ENCODE measurements at places on chromosomes 1 and 21.

- no peak for DNase-seq
These were observed 6.9 kb downstream of the IL10RB start for GRCh38 chr21:33273044-33273443.

DNA sequence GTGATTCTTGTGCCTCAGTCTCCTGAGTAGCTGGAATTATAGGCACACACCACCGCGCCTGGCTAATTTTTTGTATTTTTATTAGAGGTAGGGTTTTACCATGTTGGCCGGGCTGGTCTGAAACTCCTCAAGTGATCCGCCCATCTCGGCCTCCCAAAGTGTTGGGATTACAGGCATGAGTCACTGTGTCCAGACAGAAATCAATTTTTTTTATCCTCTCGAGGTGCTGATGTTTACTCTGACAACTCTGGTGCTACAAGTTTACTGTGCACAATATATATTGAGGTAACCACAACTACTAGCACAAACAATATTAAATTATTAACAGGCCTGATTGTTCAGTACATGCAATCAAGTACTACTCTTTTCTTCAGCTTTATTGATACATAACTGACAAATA is 39.7 kb downstream of the F13B start:
- no peak for DNase-seq

GRCh38 chr1:116570358-116571214 is at the start of gene CD58:
Gene CD58, minus strand, starts transcription at chr1:116571026. Its CDS starts 54 bp downstream, at chr1:116570972.
- peak; percentile 56 for DNase-seq

- no peak for DNase-seq
These were observed 38.5 kb downstream of the EIF2D start for GRCh38 chr1:206573762-206574161.

- DNase-seq, result no peak
These were observed 8.2 kb downstream of the SIM2 start for GRCh38 chr21:36706951-36707762.

- DNase-seq, result no peak
These were observed 6.6 kb downstream of the LDLRAD2 start for GRCh38 chr1:21818656-21819055.

GRCh38 chr1:168333562-168334276 is 53.0 kb downstream of the TBX19 start:
- no peak for DNase-seq

GRCh38 chr21:38669186-38669585 is 136.5 kb upstream of the ETS2 start:
- no peak for DNase-seq

- no peak for DNase-seq
These were observed 35.8 kb downstream of the GREM2 start for GRCh38 chr1:240575981-240576662.

DNA sequence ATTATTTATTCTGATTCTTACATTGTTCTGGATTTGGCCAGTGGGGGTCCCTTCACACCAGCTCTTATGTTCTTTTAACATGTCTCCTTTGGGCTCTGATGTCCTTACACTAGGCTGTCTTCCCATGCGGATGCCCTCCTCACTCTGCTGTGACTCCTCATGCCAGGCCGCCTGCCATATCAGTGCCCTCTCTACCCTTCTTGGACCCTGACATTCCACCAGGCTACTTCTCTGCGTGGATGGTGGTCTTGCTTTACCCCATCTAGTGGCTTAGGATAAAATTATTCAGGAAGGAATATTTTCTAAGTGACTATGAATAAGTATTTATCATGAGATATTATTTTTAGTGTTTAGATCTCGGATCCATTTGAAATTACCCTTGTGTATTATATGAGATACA is 21.2 kb downstream of the ATF6 start:
- DNase-seq, result no peak

- no peak for DNase-seq
These were observed 8.5 kb downstream of the PRCC start for GRCh38 chr1:156775799-156776198.

DNA sequence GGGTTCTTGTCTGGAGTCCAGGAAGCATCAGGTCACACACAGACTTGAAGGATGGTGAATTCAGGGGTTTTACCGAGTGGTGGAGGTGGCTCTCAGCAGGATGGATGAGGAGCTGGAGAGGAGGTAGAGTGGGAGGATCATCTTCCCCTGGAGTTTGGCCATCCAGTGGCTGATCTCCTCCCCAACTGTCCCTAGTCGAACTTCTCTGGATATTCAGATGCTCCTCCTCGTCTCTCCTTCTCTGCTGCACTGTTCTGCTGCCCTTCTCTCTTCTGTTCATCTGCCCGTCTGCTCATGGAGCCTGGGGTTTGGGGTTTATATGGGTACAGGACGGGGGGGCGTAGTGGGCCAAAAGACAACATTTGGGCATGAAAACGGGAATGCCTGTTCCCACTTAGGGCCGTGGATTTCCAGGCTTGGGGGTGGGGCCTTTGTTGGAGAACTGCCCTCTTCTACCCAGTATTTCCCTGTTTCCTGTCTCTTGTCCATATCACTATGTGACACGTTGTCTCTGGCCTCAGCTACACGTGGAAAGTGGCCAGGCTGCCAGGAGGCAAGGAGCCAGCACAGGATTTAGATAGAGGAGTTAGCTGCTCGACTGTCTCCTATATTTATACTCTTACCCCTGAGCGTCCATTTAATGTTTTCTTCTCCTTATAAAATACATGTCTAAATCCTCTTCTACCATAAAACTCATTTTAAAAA is 76.7 kb downstream of the SIPA1L2 start:
- DNase-seq, result no peak

DNA sequence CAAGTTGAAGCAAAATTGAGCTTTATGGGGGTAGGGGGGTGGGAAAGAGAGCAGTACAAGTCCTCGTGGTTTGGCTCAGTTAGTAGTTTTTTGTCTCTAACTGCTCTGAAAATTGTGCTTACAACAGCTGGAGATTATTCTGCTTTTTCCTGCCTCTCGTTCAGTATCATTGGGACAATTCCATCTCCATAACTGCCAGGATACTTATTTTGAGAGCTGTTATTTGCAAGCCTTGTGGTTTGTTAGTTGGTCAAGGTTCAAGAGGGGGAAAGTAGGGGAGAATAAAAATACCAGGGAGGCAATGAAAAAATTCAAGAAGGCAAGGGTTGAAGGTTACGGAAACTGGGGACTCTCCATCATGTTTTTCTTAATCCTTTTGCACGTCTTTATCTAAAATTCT is 811.8 kb upstream of the ADGRL2 start:
- no peak for DNase-seq

DNA sequence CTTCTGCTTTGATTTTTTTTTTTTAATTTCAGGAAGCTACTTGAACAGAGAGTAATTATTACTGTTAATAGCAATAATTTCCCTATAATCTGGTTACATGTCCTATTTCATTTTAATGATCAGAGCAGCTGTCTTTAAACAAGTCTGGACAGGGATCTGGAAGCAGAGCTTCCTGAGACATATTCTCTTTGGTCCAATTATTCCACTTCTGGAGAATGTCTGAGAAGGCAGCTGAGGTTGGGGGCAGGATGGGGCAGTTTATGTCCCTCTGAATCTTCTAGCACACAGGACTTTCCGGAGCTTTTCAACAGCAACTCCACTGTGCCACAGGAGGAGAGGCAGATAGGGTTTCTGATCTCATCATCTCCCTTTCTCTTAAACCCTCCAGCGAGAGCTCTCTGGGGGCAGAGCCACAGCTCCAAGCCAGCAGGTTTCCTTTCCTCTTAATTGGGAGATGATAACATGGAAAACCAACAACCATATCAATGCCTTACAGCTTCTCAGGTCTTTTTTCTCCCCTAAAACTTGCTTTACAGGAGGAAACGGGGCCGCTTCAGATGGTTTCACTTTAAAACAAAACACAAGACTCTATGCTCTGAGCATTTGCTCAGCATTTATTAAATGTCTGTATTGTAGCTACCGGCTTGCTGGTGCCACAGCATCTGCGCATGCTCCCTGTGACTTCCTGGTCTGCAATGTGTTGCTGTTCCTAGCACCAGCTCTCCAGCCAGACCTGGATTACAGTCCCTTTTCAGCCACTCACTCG is 425.7 kb upstream of the USP24 start:
- DNase-seq, result no peak

- DNase-seq, result no peak
These were observed 15.6 kb upstream of the C1orf174 start for GRCh38 chr1:3915551-3916121.

- DNase-seq, result no peak
These were observed 826 bp upstream of the CA14 start for GRCh38 chr1:150256554-150257341.

GRCh38 chr1:5312862-5313261 is 658.5 kb downstream of the AJAP1 start:
- no peak for DNase-seq

DNA sequence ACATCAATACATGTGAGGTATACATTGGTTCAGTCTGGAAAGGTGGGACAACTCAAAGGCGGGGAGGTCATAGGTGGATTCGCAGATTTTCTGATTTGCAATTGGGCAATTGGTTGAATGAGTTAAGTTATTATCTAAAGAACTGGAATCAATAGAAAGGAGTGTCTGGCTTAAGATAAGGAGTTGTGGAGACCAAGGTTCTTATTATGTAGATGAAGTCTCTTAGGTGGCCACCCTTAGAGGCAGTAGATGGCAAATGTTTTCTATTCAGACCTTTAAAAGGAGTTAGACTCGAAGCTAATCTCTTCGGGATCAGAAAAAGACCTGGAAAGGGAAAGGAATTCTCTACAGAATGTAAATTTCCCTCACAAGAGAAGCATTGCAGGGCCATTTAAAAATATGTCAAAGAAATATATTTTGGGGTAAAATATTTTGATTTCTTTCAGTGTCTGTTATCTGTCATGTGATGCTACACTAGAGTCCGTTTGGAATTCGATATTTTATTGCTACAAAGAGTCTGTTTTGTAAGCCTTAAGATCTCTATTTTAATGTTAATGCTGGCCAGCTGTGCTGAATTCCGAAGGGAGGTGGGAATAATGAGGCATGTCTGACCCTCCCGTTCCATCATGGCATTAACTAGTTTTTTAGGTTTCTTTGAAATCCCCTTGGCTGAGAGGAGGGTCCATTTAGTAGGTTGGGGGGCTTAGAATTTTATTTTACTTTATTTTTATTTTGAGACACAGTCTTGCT is 265.1 kb downstream of the PTPRU start:
- DNase-seq, result no peak

GRCh38 chr1:19960591-19960990 is 18.8 kb downstream of the PLA2G2A start:
- no peak for DNase-seq

DNA sequence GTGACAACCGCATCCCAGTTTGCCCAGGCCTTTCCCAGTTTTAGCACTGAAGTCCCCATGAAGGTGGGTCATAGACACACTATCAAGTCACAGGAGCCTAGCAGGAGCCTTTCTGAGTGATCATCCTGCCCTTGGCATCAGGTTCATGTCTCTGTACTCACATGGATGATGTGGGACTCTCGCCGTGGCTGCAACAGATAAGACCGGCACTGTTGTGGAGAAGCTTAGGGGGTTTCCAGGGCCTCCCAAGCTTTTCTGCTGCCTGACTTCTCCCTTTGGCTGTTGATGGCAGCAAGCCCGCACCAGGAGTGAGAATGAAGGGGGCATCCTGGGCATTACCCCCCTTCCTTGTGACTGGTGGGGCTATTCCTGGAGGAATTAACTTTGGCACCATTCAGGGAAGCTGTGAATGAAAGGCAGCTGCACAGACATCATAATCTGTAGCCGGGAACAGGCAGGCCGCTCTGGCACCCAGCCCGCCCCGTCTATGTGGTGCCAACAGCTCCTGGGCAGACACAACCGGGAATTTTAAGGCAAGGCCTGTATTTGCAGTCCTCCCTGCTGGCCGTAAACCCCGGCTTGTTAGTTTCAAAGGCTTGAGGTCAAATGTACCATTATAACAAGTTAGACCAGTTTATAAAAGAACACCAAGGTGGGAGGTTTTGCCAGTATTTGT is 148.6 kb downstream of the HUNK start:
- no peak for DNase-seq

- no peak for DNase-seq
These were observed 26.5 kb downstream of the SSBP3 start for GRCh38 chr1:54379555-54380289.

- no peak for DNase-seq
These were observed 29.3 kb upstream of the SERPINC1 start for GRCh38 chr1:173946380-173946921.

DNA sequence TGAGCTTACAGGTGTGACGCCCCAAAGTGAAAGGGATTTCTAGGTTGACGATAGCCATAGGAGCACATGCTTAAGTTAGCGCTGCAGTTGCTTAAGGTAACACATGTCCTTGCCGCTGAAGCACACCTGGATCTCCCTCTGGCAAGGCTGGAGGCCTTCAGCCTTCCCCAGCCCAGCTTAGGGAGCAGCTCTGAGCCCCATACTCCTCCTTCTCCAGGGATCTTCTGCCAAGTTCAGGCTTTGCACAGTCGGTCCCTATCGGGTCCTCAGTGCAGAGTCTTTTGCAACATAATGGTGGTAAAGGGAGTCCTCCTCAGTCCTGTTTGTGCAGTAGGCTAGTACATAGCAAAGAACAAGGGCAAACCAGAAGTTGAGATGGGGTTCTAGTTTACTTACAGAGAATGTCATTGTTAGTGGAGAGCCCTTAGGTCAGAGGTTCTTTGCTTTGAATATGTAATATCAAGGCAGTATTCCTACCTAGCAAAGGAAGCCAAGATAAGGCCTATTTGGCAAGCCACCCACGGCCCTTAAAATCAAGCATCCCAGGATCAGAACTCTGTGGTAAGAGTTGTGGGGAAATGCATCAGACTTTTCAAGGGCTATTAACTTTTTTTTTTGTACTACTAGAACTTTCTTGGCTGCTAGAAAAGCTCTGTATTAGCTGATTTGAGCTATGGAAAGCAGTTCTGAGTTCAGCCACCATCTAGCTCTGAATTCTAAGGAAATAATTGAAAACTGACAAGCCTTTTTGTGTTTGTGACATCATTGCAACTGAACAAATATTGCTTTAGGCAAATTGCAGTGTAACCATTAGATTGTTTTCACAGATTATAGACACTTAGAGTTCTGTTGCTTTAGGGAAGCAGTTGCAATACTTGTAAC is 1.4 kb downstream of the EVA1C start:
- no peak for DNase-seq

DNA sequence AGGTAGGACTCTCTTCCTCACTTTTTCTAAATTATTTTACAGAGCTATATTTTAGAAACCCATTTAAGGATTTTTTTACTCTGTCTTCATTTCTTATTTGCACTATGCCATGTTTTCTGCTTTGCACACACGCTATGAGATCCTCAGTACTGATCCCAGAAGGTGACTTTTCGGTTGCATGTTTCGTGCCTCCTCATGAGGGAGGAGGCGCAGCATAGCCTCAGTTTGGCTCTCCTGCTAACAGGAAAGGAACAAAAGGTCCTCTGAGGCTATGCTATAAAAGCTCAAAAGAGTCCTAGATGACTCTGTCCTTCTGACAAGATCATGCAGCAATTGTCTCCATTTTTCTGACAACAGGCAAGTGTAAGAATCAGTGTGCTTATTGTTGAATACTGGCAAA is 189.7 kb downstream of the GPR52 start:
- DNase-seq, result no peak

DNA sequence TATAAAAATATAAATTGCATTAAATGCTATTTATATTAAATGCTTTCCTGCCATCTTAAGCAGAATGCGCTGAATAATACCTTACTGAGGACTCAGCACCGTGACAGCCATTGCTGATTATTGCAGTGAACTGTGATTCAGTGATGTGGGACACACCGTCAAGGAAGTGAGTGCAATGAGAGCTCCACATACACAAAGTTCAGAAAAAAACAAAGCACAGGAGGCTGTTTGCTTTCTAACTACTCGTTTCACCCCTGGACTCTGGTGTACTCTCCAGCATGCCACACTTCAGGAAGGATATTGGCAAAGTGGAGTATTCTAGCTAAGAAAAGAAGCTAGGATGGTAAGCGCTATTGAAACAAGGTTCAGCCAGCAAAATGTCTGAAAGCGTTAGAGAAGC is 57.4 kb upstream of the CXADR start:
- no peak for DNase-seq

Data from stimulated activated CD8-positive, alpha-beta memory T cell treated with anti-CD3 and anti-CD28 coated beads, Interleukin-4, amount 100 ng/mL, for 1 hour (primary cell).